ENCODE measurements at places on chromosomes 2 and 18.
A peak's percentile ranks its signal among the peaks of the same experiment; 100 is the strongest.

DNA sequence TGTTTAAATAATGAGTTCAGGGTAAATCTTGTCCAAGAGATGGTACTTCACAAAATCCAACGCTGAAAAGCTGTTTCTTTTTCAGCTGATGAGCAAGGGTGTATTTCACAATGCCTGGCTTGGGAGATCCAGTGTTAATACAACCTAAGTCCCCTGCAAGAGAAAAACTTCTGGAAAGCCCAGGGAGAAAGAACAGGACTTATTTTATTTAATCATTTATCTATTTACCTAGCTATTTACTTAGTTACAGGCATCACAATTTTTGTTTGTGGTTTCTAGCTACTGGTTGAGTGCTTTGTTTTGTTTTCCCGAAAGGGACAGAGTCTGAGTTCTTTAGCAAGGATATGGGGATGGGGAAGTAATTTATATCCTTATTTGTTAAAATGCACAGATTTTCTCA is 598.2 kb upstream of the SYT4 start:
- DNase-seq, result no peak

DNA sequence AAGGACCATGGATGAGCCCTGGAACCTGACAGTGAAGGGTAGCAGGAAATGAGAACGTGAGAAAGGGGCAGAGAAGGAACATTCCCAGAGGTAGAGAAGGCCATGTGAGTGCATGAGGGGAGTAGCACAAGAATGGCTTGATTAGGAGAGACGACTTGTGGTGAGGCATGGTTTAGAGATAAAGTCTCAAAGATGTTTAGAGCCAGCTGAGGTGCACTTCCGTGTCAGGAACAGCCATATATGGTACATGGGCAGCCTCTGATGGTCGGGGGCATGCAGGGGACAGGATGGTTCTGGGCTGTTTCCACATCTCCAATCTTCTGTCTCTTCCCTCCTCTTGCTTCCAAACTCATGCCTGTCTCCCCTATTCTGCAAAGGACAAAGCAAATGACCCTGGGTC is 28.8 kb upstream of the EFEMP1 start:
- no peak for DNase-seq

DNA sequence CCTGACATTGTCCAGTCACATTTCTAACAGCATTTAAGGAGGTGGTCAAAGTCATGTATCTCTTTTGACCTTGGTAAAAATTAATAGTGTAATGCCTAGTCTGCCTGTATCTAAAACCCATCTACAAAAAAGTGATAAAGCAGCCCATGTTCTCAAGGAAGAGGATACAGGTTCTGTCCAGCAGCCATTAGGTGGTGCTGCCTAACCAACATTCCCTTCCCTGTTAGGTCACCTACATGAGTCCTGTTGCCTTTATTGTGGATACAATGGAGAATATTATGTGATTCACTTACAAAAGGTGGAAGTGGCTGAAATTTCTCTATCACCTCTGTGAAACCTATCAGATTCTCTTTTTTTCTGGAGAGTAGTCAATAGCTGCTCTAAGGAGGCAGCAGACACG is 52.5 kb downstream of the AQP4 start:
- no peak for DNase-seq

- DNase-seq, result no peak
Observed at GRCh38 chr2:217107480-217107879, 247.6 kb upstream of the TNP1 start.

DNA sequence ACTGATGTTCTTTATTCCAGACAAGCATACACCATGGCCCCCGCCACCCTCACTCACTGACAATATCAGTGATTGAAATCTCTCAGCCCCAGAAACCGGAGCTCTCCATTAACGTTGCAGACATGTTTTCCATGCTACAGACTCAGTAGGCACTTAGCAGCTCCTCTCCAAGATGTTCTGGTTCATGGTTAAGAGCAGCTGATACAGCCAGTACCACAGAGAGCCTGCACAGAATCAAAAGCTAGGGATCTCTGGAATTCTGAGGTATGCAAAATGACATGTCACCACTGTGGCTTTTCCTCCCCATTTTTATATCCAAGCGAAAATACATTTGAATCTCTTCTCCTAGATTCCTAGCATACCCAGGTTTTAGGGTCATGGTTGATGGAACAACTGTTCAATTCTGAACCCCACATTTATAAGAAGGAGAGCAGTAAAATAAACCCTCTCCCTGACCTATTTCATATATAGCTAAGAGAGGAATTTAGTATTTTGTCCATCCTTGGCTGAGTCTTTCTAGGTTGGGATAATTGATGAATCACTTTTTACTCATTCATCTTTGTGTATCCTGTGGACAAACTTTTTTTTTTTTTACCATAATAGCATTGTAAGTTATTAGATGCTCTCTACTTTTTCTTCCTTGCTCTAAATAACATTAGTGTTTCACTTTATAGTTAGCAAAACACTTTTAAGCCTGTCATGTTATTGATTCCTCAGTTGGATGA is 488.4 kb upstream of the PIK3C3 start:
- DNase-seq, result no peak

DNA sequence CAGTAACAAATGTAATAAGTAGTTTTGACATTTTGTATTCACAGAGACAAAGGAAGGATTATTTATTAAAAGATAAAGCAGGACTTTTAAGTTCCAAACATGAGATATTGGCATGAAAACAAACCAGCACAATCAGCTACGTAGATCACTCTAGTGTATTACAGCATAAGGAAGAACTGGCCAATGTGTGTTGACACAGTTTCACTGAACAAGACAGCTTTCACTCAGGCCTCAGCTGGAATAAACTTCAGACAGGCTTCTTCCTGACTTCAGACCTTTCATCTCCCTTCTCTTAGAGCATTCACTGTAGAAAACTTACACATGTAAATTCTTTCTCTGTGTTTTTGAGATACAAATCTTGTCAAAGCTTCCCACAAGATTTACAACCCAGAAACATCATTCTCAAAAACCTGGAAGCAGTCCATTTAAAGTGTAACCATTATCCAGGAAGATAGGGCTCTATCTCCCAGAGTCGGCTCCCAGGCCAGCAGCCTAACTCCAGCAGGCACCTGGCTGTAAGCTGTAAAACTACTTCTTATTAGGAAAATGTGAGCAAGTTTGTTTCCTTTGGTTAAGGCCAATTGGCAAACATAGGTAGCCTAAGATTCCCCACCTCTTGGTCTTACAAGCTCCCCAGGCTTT is 768.3 kb upstream of the CDH7 start:
- DNase-seq, result no peak

DNA sequence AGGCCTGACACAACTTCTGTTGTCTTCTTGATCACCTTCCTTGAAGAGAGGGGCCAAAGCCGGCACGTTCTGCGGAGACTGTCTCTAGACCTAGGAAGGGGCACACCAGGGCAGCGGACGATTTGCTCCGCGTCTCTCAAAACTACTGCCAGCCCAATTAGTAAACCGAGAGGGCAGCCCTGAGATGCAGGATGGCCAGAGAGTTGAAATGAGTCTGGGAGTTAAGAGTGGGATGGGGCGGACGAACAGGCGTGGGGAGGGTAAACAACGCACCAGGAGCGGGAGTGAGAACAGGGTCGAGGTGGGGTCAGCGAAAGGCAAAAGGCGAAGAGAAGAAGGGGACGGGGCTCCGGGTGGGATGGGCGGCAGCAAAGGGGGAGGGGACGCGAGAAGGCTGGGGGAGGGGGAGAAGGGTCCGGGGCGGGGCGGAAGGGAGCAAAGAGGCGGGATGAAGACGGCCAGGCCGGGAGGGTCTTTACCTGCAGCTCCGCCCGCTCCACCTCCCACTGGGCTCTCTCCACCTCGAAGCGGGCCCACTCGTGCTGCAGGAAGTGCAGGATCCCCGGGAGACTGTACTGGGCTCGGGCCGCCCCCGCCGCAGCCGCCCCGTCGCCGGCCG is 476 bp downstream of the STRN start:
- DNase-seq, result peak; percentile 38

DNA sequence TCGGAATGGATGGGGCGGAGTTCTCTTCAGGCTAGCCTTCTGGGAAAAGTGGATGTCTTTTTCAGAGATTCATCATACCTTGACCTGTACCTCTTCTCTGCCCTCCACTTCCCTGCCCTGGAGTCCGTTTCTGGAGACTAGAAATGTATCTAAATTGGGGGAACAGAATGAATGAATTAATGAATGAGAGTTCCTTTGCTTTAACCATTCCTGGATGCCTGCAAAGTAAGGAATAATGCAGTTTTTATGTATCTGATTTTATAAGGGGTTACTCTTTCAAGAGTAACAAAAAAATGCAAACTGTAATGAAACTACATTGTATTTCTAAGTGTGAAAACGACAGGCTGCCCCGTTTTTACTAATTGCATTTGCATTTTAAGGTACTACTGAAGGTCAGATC is 2.0 kb downstream of the SOWAHC start:
- DNase-seq, result no peak

GRCh38 chr2:241861264-241861663 is 2.6 kb upstream of the PDCD1 start:
- no peak for DNase-seq

GRCh38 chr2:60546756-60547420 is 6.6 kb downstream of the BCL11A start:
- no peak for DNase-seq

DNA sequence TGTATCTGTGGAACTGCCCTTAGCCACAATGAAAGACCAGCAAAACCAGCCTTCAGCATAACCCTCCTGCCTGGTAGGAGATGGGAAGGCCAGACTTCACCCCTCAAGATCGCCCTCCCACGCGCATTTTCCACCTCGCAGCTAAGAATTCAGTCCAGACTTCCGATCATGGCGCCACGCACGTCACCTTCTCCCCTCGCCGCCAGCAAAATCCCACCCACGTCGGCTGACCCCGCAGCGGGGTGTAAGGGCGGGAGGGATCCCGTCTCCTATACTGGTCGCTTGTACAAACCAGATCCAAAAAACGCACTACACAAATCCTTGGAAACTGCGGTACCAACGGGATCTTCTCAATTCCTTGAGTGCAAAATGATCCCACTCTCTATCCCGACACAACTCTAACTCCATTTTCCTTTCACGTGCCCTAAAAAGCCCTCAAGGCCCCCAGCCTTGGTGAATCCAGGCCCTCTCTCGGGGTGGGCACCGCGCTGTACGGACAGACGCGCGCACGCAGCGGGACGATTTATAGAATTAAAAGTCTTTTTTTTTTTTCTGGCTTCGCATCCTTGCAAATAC is 1.0 kb upstream of the BMPR2 start:
- DNase-seq, result peak; percentile 15
